ENCODE measurements at places on chromosomes 5 and 9.
A peak's percentile ranks its signal among the peaks of the same experiment; 100 is the strongest.

- DNase-seq: no peak
These were observed 84.1 kb downstream of the MAP1B start for GRCh38 chr5:72191404-72191803.

GRCh38 chr9:6007770-6008168, 7.7 kb downstream of the RANBP6 start:
- DNase-seq: peak; percentile 54

DNA sequence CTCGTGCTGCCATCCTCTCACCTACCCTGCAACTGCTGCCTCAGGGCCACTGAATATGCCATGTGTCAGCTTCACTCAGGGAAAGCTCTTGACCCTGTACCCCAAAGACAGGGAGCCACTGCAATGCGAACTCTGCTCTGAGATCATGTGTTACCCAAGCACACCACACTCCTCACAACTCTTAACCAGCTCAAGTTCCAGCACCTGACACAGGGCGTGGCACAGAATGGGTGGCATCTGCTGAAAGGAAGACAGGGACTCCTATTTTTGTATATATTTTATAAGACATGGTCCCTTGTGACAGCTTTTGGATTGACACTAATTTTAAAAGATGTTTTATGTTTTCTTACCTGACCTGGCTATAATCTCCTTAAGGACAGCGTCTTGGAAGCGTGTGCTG, 10.7 kb downstream of the PHYKPL start:
- no peak for DNase-seq

- peak; percentile 32 for DNase-seq
These were observed 6.2 kb downstream of the NR6A1 start for GRCh38 chr9:124764774-124765438.

- no peak for DNase-seq
These were observed 344.9 kb downstream of the CDK5RAP2 start for GRCh38 chr9:120235081-120235480.

DNA sequence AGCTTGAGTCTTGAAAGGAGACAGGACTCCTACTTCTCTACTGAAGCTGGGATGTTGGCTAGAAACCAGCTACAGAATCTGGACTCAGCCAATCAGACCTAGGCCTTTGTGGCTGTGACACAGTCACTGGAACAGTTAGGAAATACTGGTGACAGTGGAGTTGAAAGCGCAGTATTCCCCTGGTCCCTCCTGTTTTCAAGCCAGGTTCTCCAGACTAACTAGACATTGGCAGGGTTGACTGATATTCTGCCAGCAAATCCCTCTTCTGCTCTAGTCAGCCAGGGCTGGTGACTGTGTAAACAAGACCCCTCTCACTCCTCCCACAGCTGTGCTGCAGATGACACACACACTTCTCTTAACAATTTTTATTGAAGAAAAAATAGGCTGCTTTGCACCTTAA, 8.7 kb downstream of the SHROOM1 start:
- peak; percentile 69 for DNase-seq

DNA sequence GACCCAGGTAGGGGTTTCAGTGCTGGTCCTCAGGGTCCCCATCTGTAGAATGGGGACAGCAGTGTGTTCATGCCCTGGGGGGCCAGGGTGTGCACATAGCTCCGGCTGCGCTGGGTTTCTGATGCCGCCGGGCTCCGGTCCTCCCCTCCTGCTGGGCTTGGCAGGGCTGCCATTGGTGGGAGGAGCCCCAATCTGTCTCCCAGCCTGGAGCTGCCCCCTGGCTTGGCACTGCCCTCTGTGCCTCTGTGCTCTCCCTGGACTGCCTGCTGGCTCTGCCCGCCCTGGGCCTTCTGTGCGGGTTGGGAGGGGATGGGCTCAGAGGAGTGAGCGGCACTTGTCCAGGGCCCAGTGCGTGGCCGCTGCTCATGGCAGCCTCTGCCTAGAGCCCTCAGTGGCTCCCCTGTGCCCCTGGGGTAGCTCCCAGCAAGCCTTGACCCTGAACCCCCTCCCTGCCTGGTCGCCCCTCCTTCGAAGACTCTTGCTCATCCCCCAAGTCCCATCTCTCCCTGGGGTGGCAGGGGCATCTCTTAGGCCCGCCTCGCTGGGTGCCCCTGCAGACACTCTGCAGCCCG, 35.7 kb downstream of the RXRA start:
- no peak for DNase-seq

DNA sequence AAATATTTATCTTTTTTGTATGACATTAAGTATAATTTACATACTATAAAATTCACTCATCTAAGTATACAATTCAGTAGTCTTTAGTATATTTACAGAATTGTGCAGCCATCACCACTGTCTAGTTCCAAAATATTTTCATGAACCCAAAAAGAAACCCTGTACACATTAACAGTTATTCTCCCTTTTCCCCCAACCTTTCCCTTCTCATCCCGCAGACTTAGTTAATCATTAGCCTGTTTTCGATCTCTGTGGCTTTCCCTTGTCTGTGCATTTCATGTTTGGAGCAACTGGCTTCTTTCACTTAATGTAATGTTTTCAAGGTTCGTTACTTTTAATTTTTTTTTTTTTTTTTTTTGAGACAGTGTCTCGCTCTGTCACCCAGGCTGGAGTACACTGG, 37.5 kb downstream of the MTREX start:
- peak; percentile 56 for DNase-seq

- no peak for DNase-seq
These were observed 611.1 kb downstream of the HTR1A start for GRCh38 chr5:63351164-63351563.

- no peak for DNase-seq
These were observed 44.8 kb upstream of the SNAPC3 start for GRCh38 chr9:15377625-15378540.

DNA sequence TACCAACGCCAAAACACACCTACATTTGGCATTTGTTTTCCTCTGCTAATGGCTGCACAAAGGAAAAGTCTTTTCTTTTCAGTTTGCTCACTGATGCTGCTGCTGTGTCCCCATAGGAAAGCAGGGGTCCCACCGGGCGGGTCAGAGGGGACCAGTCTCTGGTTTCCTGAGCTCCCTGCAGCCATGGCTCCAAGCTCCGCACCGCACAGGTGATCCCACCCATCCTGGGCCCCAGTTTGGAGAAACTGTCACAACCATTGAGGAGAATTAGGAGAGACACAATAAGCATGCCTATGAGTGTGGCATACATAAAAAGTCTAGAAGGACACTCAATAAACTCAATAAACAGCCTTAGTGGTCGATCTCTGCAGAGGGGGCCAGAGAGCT, 19.9 kb downstream of the MED10 start:
- DNase-seq: no peak

GRCh38 chr5:23823521-23823920, 316.1 kb downstream of the PRDM9 start:
- DNase-seq: no peak

DNA sequence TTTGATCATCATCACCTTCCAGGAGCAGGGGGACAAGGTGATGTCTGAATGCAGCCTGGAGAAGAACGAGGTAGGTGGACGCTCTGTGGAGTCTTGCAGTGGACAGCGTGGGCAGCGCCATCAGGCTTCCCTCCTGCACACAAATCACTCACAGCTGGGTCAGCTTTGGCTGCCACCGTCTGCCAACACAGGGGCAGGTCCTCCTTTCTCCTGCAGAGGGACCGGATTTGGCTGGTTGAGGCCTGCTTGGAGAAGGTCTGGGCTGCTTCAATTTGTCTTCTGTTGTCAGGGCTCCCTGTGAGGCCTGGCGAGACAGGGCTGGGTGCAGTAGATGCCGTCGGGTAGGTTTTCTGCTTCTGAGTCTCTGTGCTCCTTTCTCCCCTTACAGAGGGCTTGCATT, 180.6 kb downstream of the CACNA1B start:
- DNase-seq: no peak

DNA sequence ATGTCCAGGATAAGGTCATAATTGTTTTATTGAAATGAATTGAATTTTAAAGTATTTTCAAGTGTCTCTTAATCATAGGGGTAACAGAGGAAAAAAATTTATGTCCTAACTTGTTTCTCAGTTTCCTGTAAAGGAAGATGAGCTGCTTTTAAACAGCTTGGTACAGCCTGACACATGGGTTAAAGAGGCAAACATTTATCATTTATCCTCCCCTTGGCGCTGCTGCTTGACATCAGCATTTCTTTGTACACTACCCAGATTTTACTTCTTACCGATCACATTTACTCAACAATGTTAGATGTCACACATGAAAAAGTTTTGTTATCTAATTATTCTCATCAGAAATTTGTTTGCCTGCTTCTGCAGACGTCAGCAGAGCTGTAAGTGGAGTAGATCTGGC, 79.4 kb upstream of the CTSL start:
- DNase-seq: no peak

DNA sequence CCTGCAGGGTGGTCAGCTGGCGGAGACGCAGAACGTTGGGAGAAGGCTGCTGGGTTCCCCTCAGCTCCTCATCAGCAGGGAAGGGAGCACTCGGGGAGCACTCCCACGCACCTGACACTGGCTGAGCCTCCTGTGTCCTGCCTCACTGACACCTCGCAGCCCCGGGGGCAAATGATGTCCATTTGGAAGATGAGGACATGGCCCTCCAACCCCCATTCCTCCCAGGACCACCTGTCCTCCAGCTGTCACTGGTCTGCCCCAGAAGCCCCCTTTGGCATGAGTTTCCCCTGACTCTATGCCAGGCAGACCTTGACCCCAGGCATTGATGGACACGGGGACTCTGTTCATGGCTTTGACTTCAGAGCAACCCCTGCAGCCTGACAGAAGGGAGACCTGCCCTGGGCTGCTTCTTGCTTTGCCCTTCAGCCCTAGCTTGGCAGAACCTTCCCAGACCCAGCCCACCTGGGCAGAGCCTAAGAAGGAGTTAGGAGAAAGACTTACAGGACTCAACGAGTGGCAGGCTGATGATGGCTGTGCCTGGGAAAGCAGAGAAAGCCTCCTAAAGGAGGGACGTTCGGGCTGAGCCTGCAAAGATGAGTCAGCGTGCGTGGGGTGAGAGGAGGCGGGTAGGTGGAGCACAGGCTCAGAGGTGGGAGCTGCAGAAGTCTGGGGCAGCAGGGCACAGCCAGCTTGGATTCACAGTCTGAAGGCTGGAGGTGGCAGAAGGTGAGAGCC, 90.6 kb downstream of the LMX1B start:
- DNase-seq: no peak

DNA sequence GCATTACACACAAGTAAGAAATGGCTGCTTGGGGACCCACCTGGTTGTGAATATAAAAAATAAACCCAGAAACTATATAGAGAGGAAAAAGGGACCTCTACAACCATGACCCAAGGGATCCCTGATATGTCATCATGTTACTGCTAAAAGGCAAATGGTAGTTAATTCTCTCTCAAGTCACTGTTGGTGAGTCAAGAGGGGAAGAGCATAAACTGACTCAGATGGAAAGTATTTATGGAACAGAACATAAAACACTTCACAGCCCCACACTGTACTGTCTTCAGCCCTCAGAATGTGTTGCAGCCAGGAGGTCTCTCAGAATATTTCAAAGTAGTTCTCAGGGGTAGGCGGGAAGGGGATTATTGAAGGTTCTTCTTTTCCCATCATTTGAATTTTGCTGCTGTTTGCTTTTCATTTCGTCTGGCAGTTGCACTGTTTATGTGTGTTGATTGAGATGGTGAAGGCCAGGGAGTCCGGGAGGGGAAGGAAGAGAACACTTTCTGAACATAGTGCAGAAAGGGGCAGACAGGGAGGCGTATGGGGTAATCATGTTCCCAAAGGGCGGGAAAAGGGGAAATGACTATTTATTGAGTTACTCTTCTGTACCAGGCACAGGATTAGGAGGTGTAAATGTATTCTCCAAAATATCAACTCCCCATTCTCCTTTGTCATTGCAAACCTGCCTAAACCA, 85.5 kb downstream of the TEK start:
- DNase-seq: no peak

GRCh38 chr9:114155995-114156656, 789 bp downstream of the COL27A1 start:
- no peak for DNase-seq

- no peak for DNase-seq
These were observed 43.4 kb upstream of the HAPLN1 start for GRCh38 chr5:83764101-83764500.

GRCh38 chr9:113581865-113582697, 118.6 kb downstream of the RGS3 start:
- DNase-seq: no peak

DNA sequence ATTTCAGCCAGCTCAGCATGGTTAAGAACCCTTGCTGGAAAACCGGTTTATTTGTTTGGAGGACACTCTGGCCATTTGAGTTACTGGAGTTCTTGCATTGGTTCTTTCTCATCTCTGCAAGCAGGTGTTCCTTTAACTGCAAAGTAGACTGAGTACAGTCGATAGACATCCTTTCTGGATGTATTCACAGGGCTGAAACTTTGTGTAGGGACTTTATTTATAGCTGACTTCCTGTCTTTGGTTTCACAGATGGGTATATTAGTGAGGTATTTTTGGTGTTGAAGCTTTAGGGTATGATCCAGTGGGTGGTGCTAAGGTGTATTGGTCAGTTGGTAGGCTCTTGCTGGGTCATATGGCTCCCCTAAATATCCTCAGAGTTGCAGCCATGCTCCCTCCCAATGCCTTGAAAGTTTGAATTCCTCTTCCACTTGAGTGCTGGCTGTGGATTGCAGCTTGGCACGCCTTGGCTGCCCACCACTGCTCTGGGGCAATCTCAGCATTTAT, 666.0 kb upstream of the COX7C start:
- no peak for DNase-seq

- no peak for DNase-seq
These were observed 14.1 kb downstream of the CAPSL start for GRCh38 chr5:35924122-35924949.

GRCh38 chr5:152711801-152712388, 306.8 kb upstream of the NMUR2 start:
- DNase-seq: no peak

- no peak for DNase-seq
These were observed 4.0 kb upstream of the DNLZ start for GRCh38 chr9:136367296-136368145.

GRCh38 chr9:110583237-110583636, 3.7 kb upstream of the SVEP1 start:
- DNase-seq: no peak

GRCh38 chr5:160605266-160605665, 183.6 kb downstream of the PTTG1 start:
- DNase-seq: no peak

DNA sequence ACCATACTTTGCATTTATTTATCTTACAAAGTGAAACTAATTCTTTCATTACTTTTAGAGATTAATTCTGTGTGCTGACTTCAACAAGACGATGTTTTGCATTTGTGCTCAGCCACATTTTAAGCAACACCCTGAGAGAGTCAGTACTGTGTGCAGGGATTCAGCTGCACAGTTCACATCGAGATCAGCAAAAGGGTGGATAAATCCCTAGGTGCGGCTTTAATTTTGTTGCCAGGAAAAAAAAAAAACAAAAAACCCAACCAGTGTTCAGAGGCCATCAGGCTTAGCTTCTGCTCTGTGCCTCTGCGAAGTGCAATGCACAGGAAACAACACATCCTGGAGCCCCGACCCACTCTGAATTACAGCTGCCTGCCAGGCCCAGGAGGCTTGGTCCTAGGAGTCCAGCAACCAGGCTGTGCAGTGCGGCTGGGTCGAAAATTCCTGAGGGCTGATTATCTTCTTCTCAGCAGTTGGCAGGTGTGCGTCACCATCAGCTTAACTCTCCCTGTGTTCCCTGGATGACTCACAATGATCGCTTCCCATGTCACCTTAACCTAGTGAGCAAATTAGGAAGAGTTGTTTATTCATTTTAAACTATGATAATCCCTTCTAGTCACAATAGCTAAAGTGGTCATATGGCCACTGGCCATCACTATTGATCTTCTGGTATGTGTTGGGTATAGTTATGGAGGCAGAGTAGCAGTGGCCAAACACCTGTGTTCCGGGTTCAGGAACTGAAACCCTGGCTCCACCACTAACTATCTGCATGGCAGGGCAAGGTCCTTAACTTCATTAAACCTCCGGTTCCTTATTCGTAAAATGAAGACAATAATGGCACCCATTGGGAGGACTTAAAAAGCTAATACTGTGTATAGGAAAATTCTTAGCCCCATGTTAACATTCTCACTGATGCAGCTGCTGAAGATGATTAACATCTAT, 31.2 kb upstream of the NDUFB6 start:
- DNase-seq: peak; percentile 12
